ENCODE measurements at places on chromosomes 16 and 17.

DNA sequence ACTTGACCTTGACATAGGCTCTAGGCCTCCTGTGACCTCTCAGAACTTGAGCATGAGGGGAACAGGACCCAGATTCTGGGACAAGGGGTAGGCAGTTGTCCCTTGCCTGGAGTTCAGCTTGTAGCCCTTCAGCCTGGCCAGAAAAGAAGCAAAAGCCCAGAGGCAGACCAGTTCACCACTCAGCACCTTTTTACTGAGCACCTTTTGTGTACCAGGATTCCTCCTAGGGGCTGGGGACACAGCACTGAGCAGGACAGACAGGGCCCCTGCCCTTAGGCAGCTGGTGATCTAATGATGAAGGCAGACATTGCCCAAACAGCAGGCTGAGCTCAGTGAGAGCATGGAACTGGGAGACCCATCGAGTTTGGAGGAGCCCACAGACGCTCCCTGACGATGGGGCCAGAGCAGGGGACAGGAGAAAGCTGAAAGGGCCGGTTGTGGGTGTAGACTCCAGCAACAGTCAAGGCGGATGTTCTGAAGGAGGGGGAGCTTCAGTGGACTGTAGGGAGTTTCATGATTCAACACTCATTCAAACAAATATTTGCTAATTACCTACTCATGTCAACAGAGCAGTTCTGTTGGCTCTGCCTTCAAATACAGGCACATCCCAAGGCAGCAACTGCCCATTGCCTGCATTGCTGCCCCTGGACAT is 32.0 kb downstream of the SBK1 start:
- DNase-seq: no peak

DNA sequence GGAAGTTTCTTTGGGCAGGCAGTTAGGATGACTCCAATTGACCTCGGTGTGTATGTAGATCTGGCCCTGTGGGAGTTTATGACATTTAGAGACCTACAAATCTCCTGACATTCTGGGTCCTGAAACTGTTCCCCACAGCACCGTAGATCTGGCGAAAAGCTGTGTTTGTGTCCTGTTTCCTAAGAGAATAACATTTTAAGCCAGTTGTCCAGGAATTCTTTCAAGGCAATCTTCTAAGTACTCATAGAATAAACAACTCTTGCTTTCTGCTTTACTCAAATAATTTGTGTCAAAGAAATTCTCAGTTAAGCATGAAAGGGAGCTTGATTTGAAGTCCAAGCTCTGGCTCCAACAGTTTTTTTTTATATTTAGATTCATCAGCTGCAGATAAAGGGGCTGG is 78.5 kb upstream of the ELAC2 start:
- DNase-seq: no peak

- DNase-seq: no peak
These were observed 191.9 kb downstream of the FTO start for GRCh38 chr16:53895851-53896250.

DNA sequence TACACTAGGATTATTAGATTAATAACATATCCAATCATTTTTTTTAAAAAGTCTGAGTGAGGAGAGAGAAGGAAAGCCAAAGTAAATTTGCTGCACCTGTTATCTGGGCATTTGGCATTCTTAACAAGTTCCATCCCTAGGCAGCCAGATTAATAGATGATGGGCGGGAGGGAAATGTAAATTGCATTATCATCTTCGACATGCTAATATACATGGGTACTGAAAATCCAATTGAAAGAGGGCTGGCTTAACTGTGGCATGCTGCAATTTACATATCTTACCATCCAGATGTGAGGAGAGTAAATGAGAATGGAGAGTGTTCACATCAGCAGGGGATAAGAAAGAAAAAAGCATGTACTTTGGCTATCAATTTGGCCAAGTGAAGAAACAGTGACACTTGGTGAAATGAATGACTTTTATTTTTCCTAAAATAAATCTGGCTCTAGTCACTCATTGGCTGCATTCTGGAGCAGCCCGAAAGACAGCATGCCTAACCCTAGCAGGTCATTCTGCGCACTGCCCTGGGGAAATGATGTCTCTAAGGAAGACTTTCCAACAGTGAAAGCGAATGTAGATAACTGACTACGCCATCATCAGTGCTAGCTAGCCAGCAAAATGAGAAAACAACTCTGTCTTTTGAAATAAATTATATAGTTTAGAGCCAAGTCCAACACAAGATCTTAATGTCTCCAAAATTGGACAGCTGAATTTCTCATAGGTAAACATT is 57.9 kb downstream of the HYDIN start:
- no peak for DNase-seq

DNA sequence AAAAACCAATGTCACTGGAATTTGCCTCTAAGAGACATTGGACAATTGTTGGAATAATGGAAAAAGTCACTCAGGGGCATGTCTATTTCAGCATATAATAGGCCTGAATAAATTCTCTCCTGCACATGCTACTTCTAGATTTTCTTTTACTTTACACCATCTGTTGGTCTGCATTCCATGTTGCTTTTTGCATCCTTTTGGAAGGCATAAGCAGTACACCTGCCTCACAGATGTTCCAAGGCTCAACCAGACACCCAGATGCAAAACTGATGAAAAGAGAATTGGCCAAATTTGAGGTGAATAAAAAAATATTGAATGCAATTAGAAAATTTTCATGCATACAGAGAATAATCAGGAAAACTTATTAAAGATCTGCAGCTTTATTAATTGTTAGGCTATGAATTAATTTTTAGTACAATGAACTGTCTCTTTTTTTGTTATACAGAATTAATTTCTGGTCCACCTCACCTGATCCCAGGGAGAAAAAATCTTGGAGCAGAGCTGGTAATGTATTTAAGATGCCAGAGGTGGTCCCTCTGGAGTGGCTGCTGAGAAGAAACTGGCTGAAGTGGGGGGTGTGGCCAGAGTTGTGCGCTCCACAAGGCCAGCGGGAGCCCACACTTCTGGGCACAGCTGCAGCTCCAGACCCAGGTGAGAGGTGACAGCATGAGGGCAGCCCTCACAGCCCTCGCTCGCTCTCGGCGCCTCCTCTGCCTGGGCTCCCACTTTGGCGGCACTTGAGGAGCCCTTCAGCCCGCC is 778.6 kb downstream of the CDH11 start:
- DNase-seq: no peak

DNA sequence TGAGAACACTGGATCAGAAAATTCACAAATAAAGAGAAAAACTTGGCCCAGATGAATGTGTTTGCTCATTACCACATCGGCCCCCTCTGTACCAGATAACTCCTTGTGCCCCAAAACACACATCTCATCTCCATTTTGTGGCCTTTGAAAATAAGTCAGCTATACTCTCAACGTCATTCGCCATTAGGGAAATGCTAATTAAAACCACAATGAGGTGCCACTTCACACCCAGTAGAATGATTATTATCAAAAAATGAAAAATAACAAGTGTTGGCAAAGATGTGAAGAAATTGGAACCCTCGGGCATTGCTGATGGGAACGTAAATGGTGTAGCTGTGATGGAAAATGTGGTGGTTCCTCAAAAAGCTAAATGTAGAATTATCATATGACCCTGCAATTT is 34.6 kb upstream of the AKTIP start:
- no peak for DNase-seq

DNA sequence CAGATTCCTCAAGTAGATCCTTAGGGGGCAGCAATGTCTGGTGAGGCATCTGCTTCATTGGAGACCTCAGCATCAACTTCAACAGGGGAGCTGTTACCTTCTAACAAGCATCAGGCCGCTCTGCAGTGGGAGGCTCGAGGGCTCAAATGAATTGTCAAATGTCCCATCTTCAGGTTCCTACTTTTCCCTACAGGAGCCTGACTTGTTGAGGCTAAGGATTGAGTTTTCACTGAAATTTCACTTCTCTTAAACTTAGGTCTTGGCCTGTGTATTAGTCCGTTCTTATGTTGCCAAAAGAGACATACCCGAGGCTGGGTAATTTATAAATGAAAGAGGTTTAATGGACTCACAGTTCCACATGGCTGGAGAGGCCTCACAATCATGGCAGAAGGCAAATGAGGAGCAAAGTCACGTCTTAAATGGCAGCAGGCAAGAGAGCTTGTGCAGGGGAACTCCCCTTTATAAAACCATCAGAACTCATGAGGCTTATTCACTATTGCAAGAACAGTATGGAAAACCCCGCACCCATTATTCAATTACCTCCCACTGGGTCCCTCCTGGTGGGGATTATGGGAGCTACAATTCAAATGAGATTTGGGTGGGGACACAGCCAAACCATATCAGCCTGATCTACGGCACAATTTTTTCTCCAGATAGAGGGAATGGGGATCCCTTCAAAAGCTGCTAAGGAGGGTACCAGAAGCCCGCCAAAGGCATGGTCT is 5.1 kb upstream of the CD300LD start:
- no peak for DNase-seq

DNA sequence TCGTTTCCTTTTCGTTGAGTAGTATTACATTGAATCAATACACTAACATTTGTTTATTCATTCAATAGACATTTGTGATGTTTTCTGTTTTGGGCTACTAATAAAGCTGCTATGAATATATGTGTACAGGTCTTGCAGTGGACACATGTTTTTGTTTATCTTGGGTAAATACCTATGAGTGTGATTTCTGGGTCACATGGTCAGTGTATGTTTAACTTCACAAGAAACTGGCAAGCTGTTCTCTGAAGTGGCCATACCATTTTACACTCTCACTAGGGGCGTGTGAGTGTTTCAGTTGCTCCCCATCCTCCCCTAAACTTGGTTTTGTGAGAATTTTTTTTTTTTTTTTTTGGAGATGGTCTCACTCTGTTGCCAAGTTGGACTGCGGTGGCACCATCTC is 35.0 kb downstream of the PKD1L3 start:
- no peak for DNase-seq

Data from stimulated activated CD8-positive, alpha-beta memory T cell treated with anti-CD3 and anti-CD28 coated beads, Interleukin-4, amount 100 ng/mL, for 4 hours (primary cell).